ENCODE measurements at places on chromosomes 6 and 20.

- no peak for DNase-seq
These were observed 5.3 kb downstream of the CCNC start for GRCh38 chr6:99563056-99563723.

DNA sequence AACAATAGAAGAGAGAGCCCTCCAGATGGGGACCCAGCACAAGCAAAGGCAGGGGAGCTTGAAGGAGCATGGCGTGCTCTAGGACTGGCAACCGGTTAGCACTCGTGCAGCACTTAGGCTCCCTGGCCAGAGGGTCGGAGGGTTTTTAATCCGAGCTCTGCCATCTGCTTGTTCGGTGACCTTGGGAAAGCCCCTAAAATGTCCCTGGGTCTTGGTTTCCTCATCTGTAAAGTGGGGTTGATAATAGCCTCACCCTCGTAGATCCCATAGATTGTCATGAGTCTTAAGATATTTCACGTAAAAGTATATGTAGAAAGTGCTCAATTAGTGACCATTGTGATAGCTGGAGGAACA, 16.6 kb upstream of the HCK start:
- DNase-seq = no peak

DNA sequence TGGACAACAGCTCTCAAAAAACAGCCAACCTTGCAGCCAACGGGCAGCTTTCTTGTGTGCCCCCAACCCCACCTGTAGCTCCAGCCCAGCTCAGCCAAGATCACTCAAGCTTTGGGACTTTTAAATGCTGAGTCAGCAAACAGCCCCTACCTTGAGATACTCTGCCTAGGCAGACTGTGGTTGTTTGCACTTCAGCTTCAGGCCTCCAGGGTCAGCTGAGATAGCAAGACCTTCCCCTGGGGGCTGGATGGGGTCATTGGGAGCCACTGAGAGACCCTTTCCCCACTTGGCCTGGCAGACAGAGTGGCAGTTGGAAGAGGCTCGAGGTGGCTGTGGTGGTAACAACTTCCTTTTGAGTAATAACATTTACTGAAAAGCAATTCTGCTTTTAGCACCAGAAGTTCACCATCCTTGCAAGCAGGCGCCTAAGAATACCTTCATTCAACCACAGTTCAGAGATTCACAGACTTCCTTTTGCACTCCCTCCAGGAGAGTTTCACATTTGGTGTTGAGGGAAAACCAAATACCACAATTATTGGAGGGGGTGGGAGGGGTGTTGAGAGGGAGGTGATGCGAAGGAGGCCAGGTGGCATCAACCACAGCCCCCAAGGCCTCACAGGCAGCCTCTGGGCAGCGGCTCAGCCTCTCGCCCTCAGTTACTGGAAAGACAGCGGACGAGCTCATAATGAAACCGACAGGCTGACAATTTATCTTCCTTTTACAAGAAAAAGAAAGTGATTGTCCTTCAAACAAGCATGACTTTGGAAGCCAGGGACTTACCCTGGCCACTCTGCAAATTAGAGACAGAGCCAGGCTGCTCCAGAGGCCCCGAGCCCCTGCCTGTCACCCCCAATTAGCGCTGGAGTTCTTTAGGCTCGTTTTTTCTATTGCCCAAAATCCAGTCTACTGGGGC, 148.1 kb downstream of the CEBPB start:
- peak; percentile 93 for DNase-seq

- DNase-seq = no peak
These were observed 56.7 kb downstream of the FAM120B start for GRCh38 chr6:170363255-170363654.

GRCh38 chr6:72894091-72894490, 272.2 kb downstream of the KCNQ5 start:
- DNase-seq = no peak

GRCh38 chr20:47181056-47181862, 175.2 kb downstream of the ZMYND8 start:
- DNase-seq = peak; percentile 25

DNA sequence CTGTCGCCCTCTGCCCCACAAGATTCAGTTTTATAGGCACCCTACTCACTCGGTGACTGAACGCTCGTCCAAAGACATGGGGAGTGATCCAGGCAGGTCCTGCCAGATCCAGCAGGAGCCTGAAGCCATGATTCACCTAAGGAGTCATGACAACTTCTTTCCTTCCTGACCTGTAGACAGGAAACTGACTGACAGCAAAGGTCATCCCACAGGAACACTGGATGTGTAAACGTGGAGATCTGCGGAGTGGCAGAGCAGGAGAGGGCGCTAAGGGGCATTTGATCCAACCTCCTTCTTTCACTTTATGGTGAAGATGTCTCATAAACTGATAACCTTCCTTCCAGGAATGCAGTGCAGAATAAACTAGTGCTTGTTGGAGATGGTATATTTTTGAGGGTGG, 192.2 kb downstream of the GJA10 start:
- no peak for DNase-seq

GRCh38 chr6:119161438-119161837, 83.0 kb upstream of the FAM184A start:
- DNase-seq = no peak

DNA sequence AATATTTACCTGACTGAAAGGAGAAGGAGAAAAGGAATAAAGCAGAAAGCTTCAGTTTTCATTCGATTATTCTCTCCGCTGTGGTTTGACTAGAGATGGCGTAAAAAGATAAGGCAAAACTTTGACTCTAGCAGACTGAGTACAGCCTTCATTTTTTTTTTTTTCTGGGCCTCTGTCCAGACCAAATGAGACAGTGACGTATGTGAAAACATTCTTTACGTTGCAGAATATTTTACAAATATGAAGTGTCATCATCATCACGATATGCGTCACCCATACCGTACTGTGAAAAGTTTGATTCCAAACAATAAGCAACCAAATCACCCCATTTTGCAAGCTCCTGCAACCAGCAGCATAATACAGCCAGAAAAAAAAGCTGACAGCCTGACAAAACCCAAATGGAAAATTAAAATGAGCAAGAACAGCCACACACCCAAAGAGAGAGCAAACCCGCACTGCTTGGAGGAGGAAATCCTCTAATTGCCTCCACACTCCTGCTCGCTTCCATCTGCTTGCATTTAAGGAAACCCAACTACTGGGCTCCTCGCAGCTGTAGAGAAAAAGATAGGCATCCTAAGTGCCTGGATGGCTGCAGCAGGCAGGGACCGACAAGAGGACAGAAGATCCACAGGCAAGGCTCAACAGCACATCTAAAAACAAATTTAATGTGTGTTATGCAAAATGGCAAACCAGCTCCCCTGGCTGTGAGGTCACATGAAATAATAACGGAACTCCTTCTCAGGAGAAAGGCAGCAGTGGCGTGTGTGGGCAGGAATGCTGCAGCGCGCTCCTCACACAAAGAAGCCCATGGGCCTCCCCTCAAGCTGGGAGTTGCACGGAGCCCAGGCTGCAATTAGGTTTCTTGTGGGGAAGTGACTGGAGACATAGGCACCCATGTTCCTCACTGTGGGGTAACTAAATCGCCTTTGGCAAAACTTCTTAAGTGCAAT, 113.1 kb downstream of the FYN start:
- no peak for DNase-seq

DNA sequence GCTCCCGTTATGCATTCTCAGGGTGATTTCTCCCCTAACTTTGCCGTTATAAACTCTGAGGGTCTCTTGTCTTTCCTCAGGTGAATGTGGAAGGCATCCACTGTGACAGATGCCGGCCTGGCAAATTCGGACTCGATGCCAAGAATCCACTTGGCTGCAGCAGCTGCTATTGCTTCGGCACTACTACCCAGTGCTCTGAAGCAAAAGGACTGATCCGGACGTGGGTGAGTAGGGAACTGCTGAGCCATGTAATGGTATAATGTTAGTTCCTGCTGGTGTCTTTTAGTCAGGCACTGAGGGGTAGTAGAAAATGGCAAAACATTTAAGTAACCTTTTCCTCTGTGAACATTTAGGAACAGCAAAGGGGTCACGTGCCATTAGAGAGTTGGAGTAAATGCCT, 395.4 kb downstream of the ARHGAP18 start:
- no peak for DNase-seq

GRCh38 chr20:1313236-1313964, 15.5 kb downstream of the SDCBP2 start:
- DNase-seq = peak; percentile 44

GRCh38 chr6:10266061-10266460, 148.8 kb downstream of the TFAP2A start:
- DNase-seq = no peak

DNA sequence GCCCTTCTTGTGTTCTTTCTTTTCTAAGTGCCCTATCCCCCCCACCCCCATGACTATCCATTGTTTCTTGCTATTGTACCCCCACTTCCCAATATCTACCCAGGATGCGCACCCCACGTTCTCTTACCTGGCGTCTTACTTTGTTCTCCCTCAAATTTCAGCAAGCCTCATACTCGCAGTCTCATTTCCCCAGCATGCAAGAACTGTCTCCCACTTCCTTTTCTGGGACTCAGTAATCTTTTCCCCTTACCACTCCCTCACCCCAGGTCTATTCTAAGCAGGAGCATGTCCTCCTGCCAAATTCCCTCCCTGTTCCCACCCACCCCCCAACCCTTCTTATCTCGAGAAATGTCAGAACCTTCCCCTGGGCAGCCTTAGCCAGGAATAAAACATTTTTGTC, 1.7 kb upstream of the EHMT2 start:
- no peak for DNase-seq

DNA sequence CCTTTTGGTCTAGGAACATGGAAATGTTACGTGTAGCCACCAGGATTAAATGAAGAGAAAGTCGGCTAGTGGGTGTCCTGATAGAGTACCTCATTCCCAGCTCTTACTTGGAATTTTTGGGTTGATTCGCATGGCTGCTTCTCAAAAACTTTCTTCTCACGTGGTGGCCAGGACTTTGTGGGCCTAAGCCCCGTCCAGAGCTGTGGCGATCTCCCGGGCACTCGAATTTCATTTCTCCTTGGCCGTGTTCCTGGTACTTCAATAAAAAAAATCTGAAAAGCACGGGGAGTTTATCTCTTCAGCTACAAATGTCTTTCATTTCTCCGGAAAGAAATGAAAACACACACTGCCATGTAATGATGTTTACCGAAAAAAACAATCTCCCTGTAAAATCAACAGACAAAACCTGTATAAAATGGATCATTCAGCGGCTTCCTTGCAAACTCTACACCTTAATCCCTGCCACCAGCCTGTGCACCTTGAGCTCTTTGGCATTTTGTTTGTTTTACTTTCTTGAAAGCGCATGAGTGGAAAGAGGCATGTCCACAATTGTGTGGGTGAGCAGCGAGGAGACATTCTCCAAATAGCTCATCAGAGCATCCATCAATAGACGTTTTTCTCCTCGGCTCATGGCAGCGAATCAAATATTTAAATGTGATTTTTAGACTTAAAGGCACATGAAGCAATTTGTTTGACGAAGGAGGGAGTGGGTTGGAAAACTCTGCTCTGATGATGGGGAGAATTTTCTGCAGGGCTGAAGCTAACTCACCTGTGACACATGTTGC, 173.1 kb downstream of the TFAP2C start:
- DNase-seq = no peak

DNA sequence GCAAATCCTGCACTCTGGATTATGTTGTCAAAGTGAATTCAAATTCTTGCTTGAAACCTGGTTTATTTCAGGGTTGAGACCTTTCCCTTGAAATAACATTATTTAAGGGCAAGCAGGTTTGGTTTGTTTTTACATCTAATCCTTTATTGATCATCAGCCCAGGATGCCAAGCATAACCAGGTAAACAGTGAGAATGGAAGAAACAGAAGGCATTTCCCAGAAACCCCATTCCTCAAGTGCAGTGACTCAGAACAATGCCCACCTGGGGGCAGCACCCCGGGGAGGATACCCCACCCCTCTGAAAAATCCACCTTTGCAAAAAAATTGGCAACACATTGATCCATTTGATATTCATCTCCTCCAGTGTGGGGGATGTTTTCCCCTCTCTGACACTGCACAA, 32.5 kb downstream of the POFUT1 start:
- DNase-seq = no peak

- DNase-seq = peak; percentile 87
These were observed 1.3 kb downstream of the RGS19 start for GRCh38 chr20:64077876-64078551.

GRCh38 chr6:93416571-93417420, 2.6 kb downstream of the EPHA7 start:
- DNase-seq = no peak

DNA sequence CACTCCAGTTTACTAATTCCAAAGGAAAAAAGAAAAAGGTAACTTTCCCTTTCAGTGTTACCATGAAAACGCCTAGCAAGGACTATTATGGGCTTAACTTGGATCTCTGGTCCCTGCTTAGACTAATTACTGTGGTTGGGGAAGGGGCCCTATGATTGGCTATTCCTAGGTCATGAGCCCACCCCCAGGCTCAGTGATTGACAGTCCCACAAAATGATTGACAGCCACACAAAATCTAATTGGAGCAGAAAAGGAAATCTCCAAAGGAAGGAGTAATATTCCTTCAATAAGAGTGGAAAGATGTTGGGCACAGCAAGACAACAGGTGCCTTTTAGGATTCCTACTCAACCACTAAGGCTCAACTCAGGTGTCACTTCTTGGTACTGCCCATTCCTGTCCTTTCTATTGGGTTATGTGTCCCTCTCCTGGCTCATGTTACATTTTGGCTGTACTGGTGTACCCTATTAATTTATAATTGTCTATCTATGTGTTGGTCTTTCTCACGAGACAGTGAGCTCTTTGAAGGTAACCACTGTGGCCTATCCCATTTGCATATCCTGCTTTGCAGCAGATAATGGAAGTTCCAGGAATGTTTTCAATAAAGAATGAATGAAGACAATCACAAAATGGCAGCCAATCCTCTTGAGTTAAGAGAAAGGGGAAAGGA, 5.5 kb upstream of the UTRN start:
- no peak for DNase-seq

DNA sequence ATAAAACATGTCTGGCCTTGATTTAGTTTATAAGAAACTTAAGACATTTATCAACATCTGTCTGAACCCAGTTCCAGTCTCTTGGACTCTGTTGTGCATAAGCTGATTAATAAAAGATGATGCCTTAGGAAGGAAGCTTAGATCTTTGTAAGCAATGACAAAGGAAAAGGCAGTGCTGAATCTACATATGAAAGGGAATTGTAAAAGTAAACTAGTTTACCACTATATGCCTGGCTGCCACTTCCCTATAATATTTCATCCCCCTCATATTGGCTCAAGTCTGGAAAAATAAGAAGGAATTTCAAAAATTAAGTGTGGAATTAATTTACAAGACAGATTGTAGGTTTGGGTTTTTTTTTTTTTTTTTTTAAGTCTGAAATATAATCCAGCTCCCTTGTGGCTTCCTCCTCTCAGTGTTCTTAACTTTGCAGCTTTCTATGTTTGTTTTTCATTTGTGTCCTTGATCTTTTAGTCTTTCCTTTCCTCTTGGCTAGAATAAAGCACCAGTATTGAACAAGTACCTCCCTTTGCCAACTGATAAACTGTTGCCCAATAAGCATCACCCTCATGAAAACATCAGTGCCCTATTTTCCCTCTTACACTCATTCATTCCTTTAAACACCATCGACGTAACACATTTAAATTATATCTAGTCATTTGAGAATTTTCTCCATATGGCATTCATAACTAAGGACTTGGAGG, 146.7 kb upstream of the TBX18 start:
- DNase-seq = no peak

Data from Kasumi-1 (cell line).